ENCODE measurements at places on chromosomes 12 and 14. TPM values are rescaled to one million over a fixed set of nuclear protein-coding genes. Genes with fewer than 3 reads are reported as not detected.

The PIP4P1 gene
- 6.2 TPM for total RNA-seq

The DNAJC22 gene
- total RNA-seq: 54.7 TPM

The GLIPR1L2 gene
- not detected for total RNA-seq

The TAS2R31 gene
- 27.2 TPM for total RNA-seq

The NXPH4 gene
- not detected for total RNA-seq

The GNB3 gene
- 0.89 TPM for total RNA-seq

The CLEC14A gene
- total RNA-seq: 14.3 TPM

The TEDC1 gene
- total RNA-seq: 44.9 TPM

The RNU6-8 gene
- total RNA-seq: not detected

GRCh38 chr14:99230208-99231151 is 41.5 kb downstream of the BCL11B start:
- H3K4me1 ChIP-seq: peaks cover 15% of the 10 kb centered on the region
- H3K27ac ChIP-seq: no peak overlapping the region
- no peak overlapping the region for H3K4me3 ChIP-seq

DNA sequence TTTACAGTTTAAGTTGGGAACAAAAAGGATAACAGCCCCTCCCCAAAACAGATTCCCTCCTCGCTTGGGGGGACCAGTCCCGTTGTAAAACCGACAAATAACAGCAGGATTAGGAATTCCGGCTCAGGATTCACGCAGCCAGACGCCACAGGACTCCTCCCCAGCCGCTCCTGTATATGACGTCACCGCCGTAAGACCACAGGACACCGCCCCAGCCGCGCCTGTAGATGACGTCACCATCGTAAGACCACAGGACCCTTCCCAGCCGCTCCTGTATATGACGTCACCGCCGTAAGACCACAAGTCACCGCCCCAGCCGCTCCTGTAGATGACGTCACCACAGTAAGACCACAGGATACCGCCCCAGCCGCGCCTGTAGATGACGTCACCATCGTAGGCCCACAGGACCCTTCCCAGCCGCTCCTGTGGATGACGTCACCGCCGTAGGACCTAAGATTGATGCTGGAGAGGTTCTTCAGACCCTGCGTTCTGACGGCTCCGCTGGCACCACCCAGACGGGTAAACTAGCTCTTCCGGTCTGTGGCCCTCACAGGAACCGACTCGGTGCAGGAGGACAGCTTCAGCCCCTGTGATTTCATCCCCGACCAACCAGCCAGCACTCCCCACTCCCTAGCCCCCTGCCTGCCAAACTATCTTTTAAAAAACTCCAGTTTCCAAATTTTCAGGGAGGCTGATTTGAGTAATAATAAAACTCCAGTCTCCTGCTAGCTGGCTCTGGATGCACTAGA is 43.9 kb upstream of the FBRSL1 start:
- H3K27me3 ChIP-seq: no peaks in the 10 kb centered on the region
- DNase-seq: peak; percentile 92
- H3K4me3 ChIP-seq: peak overlapping the region; percentile 36
- H3K36me3 ChIP-seq: no peaks in the 10 kb centered on the region
- peak overlapping the region; percentile 80 for H3K27ac ChIP-seq

GRCh38 chr14:100807979-100808734 is 17.8 kb upstream of the MEG3 start:
- no peak overlapping the region for H3K27ac ChIP-seq
- no peaks in the 10 kb centered on the region for H3K4me1 ChIP-seq
- DNase-seq: no peak
- H3K36me3 ChIP-seq: no peaks in the 10 kb centered on the region
- H3K4me3 ChIP-seq: no peak overlapping the region
- peaks cover 4% of the 10 kb centered on the region for H3K27me3 ChIP-seq

DNA sequence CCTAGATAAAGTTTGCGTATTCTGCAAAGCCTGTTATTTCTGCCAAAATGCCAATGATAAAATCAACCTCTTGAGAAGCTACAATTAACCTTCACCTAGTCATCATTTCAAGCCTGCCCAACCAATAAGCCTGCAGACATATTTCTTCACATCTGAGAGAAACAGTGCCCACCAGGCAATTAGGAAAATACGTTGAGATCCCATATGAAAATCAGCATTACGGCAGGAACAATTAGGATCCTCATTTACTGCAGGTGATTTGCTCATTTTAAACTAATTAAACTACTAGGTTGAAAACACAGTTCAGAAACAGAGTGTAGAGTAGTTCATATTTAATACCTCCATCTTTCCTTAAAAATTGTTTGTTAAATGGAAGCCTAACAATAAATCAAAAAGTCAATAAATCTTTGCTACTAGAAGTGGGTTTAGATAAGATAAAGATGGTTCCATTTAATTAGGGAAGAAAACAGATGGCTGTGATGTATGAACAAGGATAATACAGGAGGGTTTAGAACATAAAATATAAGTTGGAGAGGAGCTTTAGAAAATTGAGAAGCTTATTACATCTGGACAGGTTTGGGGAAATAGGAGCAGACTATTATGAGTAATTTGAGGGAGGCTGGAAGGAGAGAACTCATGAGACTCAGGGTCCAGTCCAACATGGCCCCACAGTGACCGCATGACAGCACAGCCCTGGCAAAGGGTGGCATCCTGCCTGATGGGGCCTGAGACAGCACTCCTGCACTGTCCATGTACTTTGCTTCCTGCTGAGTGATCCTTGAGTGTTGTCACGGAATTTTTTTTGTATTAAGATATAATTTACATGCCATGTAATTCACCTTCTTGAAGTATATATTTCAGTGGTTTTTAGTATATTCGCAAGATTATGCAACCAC is 26.9 kb upstream of the PYGL start:
- H3K27ac ChIP-seq: no peak overlapping the region
- no peak overlapping the region for H3K4me3 ChIP-seq
- H3K36me3 ChIP-seq: no peaks in the 10 kb centered on the region
- no peaks in the 10 kb centered on the region for H3K27me3 ChIP-seq
- H3K4me1 ChIP-seq: no peaks in the 10 kb centered on the region
- DNase-seq: no peak

- no peaks in the 10 kb centered on the region for H3K36me3 ChIP-seq
- H3K27me3 ChIP-seq: no peaks in the 10 kb centered on the region
- no peak overlapping the region for H3K4me3 ChIP-seq
- DNase-seq: no peak
- H3K27ac ChIP-seq: no peak overlapping the region
Measured at GRCh38 chr12:110928700-110929099, 8.3 kb upstream of the MYL2 start.

DNA sequence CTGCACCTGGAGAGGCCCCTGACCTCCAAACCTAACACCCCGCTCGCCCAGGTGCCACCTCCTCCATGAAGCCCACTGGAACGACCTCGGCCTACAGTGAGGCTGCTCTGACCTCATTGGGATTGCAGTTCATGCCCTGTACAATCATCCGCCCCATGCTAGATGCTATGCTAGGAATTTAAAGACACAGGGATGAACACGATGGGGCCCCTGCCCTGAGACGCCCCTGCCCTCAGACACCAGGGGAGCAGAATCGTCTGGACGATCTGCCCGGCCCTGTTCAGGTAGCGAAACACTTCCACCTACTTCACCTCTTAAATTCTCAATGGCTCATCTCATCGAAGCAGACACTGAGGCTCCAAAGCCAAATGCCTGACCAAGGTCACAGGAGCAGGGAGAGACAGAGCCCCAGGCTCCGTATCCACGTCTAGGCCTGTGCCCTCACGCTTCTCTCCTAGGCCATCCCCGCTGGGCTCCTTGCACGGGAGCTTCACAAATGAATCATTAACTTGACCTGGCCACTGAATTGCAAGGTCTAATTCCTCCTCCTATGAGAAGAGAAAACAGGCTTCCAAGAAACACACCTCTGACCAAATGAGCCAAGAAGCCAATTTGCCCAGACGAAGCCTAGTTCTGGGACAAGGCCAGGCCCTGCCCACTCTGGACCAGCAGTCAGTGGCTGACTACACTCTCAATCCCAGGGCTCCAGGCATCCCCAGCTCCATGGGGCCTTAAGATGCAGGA is 35.2 kb downstream of the SCARB1 start:
- no peaks in the 10 kb centered on the region for H3K36me3 ChIP-seq
- peak overlapping the region; percentile 10 for H3K27ac ChIP-seq
- no peaks in the 10 kb centered on the region for H3K27me3 ChIP-seq
- peaks cover 15% of the 10 kb centered on the region for H3K4me1 ChIP-seq
